ENCODE measurements at places on chromosomes 16 and 17. TPM values are rescaled to one million over a fixed set of nuclear protein-coding genes. Genes with fewer than 3 reads are reported as not detected.

RAB37 gene
- 0.33 TPM for total RNA-seq

CDK5R1 gene
- 0.78 TPM for total RNA-seq

NOD2 gene
- 0.26 TPM for total RNA-seq

CTRL gene
- 0.30 TPM for total RNA-seq

KRTAP4-9 gene
- total RNA-seq, result not detected

CD300E gene
- total RNA-seq, result not detected

KRT36 gene
- total RNA-seq, result not detected

ALOX15 gene
- total RNA-seq, result not detected

TMEM98 gene
- total RNA-seq, result 196 TPM

SYNGR3 gene
- 4.0 TPM for total RNA-seq

PITPNM3 gene
- 2.4 TPM for total RNA-seq

GNGT2 gene
- not detected for total RNA-seq

CUEDC1 gene
- total RNA-seq, result 14.3 TPM

CDC42EP4 gene
- total RNA-seq, result 36.4 TPM

SLC6A2 gene
- not detected for total RNA-seq

C16orf86 gene
- total RNA-seq, result 2.7 TPM

KCTD11 gene
- total RNA-seq, result 14.2 TPM

NPW gene
- total RNA-seq, result 0.85 TPM

ITGA2B gene
- 0.30 TPM for total RNA-seq

GPR179 gene
- total RNA-seq, result 0.10 TPM

FOXO3B gene
- 4.5 TPM for total RNA-seq

C16orf96 gene
- not detected for total RNA-seq

AXIN1 gene
- 20.3 TPM for total RNA-seq

KCNJ18 gene
- not detected for total RNA-seq

ATP1B2 gene
- 0.07 TPM for total RNA-seq

KRTAP9-8 gene
- not detected for total RNA-seq

GRAPL gene
- total RNA-seq, result 0.20 TPM

SDR42E2 gene
- total RNA-seq, result not detected

PLEKHM1 gene
- 37.0 TPM for total RNA-seq

TCAP gene
- 0.53 TPM for total RNA-seq

KRT17 gene
- total RNA-seq, result 9.0 TPM

TBC1D3I gene
- 0.07 TPM for total RNA-seq

GJD3 gene
- 5.9 TPM for total RNA-seq

ORAI3 gene
- 46.9 TPM for total RNA-seq

SMPD3 gene
- 0.07 TPM for total RNA-seq

PGS1 gene
- total RNA-seq, result 31.8 TPM

ARL5C gene
- not detected for total RNA-seq

STAC2 gene
- 2.1 TPM for total RNA-seq

ALOX12B gene
- not detected for total RNA-seq

TMEM235 gene
- total RNA-seq, result not detected

IL17C gene
- total RNA-seq, result not detected

SOST gene
- 8.8 TPM for total RNA-seq

TNS4 gene
- total RNA-seq, result not detected
